ACHN (cell line): ENCODE measurements at places on chromosomes 11 and 22.

DNA sequence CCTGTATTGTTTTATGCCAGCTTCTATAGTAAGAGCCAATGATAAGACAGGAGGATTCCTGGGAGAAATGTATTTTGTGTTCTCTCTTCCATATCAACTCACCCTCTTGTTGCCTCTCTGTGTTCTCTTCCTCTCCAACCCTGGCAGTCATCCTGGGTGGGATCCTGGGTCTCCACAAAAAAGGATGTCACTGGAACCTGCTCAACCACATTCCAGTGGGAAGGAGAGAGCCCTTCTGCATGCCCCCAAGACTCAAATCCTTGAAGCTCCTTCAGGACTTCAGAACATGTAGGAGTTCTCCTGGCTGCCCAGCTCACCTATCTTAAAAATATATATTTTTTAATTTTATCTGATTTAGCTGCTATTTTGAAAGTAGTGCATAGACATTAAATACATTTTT is 26.1 kb downstream of the APOL6 start:
- DNase-seq = no peak

DNA sequence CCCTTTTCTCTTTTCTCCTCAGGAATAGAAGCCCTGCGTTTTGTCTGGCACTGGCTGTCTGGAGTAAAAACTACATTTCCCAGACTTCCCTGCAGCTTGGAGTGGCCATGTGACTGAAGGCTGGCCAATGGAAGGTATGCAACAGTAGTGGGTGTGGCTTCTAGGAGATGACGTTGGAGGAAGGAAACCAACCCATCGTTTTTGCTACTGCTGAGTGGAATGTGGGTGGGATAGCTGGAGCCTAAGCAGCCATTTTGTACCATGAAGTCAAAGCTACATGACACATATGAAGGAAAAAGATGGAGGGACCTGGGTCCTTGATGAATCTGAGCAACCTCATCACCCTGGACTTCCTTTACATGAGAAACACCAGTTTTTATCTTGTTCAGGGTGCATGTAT is 19.6 kb downstream of the FGF3 start:
- no peak for DNase-seq

GRCh38 chr11:7160814-7161489 is 72.2 kb downstream of the RBMXL2 start:
- no peak for DNase-seq

DNA sequence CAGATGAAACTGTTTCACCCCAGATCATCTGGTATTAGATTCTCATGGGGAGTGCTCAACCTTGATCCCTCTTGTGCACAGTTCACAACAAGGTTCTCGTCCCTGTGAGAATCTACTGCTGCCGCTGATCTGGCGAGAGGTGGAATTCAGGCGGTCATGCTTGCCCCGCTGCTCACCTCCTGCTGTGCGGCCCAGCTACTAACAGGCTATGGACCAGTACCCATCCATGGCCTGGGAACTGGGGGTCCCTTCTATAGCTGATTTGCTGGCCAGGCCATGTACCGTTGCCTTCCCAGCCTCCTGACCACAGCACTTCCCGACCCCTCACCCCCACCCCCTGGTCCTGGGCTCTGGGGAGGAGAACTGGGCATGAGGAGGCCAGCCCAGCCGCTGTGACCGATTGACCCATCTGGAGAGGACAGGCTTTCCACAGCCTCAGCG is 2.6 kb downstream of the PHLDA2 start:
- DNase-seq = no peak

- no peak for DNase-seq
Observed at GRCh38 chr11:17802491-17802890, 67.9 kb downstream of the KCNC1 start.

DNA sequence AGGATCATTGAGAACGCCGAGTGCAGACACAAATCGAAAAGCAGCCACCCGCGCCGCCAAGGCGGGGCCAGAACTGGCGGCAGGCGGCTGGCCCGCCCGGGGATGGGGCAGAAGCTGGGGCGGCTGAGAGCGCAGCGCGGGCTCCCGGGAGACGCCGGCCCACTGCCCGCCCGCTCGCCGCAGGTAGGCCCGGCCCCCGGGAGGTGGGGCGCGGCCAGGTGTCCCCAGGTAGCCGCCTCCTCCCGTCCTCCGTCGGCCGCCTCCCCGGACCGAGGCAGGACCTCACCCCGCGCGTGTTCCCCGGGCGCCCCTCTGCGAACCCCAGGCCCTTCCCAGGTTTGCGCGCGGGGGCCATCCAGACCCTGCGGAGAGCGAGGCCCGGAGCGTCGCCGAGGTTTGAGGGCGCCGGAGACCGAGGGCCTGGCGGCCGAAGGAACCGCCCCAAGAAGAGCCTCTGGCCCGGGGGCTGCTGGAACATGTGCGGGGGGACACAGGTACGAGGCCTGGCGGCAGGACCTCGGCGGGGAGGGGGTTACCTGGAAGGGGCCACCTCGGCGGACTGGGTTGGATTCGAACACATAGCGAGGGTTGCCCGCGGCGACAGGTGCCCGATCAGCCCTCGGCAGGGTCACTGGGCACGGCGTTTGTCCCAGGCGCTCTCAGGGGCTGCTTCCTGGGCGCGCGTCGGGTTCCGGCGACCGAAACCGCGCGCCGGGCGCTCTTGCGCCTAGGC is at the start of gene PRRG4:
Gene PRRG4, plus strand, starts transcription at position 248 of the 733 bp plus-strand sequence. CDS start 603 bp downstream, outside the sequence.
- peak; percentile 69 for DNase-seq
